Spleen (tissue), 13 donors: ENCODE measurements at places on chromosomes 1 and 21.

DNA sequence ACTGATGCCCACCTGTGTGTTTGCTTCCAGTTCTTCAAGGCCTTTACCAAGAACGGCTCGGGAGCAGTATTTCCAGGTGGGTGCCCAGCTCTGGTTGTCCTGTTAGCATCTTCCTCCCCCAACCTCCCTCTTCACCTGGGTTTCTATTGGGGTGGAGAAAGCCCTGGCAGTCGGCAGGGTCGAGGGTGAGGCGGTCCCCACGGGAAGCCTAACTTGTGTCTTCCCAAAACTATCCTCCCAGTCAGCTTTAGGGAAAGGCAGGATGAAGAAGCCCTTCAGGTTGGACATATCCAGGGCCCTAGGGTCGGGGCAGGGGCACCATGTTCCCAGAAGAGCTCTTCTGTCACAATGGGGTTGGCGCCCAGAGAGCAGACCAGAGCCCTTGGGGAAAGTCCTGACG is 20.6 kb downstream of the QSOX1 start:
- DNase-seq, result peak; percentile 41

DNA sequence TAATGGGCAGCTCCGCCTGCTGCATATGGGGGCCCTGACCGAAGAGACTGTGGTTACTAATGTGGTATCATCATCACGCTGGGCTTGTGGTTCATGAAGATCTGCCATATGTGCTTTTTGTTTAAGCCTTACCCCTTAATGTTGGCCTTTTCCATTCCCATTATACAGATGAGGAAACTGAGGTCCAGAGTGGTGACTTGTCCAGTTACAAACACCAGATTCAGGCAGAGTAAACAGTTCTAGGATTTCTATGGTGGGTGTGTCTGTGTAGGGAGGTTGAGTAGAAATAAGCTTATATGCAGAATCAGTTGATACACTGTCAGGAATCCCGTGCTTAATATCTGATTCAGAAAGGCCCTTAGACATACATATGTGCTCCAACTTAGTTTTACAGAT is 691 bp downstream of the UTP11 start:
- no peak for DNase-seq

DNA sequence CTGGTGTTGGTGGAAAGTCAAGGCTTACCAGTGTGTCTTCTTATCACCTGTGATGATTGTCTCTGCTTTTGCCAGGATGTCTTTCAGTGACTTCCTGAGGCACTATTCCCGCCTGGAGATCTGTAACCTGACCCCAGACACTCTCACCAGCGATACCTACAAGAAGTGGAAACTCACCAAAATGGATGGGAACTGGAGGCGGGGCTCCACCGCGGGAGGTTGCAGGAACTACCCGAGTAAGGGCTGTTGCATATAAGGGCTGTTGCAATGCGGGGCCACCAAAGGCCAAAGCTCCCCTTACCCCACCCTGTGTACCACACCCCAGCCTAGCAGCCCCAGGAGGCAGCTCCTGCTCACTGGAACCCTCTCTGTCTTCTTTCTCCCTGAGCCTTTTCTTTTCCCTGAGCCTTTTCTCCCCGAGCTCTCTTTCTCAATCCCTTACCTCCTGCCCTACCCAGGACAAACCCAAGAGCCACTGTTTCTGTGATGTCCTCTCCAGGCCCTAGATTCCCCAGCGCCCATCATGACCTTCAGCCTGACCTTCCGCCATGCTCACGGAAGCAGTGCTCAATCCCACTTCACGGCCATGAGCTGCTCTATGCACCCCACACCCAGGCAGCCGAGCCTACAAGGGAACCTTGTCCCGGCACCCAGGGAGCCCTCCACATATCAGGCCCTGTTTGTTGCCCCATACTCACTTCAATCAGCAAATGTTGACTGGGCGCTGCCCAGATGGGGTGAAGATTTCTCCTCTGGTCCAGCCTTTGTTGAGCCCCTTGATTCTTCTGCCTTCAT is 40.6 kb downstream of the CAPN2 start:
- DNase-seq, result peak; percentile 78

DNA sequence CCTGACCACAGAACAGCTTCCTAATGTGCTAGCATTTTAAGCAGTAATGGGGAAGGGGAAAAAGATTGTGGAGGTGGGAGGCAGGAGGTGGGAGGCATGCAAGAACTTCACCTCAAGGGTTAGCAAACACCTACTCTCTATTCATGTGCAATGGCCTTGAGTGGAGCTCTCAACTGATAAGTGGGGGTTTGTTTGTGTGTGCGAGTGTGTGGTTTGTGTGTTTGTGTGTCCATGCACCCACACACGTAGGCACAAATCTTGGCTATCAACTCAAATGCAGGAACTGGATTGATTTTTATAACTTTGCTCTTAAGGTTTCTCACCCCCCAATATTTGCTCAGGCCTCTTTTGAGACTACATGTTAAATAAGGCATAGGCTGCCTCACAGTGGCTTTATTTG is 78.6 kb downstream of the SYT6 start:
- no peak for DNase-seq

GRCh38 chr1:151327903-151328674 is 873 bp upstream of the PI4KB start:
- DNase-seq, result peak; percentile 84

DNA sequence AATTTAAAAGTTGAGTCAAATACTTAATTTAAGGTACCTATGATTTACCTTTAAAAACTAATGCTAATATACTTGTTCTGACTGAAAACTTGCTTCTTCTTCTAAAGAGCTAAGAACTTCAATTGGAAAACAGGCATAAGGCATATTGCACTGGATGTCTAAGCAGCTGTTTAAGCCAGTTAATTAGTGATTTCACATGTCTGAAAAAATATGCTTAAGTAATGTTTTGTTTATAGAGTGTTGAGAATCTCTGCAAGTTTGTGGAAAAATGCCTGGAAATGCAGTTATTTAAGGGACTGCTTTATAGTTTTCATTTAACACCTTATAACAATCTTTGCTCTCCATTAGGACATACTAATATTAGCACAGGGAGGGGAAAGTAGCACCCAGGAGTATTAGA is 28.2 kb downstream of the UBE2U start:
- DNase-seq, result no peak

GRCh38 chr1:207962716-207963426 is 51.9 kb upstream of the CD34 start:
- peak; percentile 82 for DNase-seq

DNA sequence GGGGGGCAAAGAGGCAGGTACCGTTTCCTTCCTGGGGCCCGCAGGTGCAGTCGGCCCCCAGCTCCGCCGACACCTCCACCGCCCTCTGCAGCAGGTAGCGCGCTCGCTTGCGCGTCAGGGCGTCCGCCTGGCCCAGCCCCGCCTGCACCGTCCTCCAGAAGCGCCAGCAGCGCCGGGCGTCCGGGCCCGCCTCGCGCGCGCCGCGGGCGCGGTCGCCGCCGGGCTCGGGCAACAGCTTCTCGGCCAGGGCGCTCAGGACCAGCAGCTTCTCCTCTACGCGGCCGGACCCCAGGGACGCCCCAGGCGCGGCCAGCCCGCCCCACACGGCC is 863 bp downstream of the TARBP1 start:
- DNase-seq, result peak; percentile 95

- DNase-seq, result no peak
Measured at GRCh38 chr1:66292944-66293343, 241.0 kb upstream of the SGIP1 start.

DNA sequence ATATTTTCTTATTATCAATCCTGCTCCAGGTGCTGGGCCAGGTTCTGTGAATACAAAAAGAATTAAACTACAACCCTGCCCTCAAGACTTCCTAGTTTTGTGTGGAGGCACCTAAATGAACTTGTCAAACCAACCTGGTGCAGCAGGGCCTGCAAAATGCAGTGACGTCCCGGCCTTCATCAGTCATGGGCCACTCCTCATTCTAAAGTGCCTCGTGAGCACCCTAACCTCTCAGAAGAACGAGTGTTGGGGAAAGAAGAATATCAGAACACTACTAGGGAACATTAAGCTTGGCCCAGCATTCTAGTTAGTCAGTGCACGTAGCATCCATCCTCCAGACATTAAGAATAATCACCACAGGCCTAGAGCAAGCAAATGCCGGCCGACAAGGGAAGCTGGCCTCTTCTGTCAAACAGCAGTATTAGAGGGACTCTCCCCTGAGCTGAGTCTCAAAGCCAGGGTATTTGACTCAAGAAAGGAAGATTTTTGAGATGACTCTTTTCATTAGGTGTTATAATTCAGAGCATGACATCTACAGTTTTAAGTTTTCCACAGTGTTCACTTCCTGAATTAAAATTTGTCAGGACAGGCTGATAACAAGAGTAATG is 137.9 kb downstream of the SLC45A1 start:
- DNase-seq, result no peak

- no peak for DNase-seq
Measured at GRCh38 chr1:113136476-113136875, 63.5 kb downstream of the LRIG2 start.

DNA sequence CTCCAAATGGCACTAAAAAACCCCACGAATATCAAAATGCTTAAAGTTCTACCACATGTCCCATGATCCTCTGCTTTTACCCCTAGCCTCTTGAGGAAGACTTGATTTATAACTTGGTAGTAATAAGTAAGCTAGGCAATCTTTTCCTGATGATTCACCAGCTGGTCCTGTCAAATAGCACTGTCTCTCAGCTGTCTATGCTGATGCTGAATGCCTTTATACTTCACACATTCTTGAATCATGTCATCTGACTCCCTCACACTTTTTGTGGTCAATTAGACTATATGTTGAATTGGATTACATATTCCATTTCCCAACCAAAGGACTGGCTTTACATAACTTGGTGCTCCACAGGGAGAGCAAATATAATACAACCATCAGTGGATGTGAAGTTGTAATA is 16.6 kb downstream of the C21orf91 start:
- no peak for DNase-seq

DNA sequence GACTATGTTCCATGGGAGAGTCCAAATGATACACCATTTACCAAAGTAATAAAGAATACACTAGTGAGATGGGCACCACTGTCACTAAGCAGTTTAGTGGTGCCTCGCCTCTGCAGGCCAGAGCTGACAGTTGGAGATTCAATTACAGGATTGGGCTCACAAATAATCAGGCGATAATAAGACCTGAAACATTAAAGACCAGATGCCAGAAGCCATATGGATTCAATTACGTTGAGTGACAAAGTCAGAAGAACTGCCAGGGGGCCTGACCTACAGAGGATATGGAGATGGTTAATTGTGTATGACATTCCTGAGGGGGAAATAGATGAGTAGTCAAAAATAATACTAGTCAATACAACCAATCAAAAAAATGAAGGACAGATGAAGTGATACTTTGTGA is 65.2 kb upstream of the ST6GALNAC5 start:
- DNase-seq, result no peak

DNA sequence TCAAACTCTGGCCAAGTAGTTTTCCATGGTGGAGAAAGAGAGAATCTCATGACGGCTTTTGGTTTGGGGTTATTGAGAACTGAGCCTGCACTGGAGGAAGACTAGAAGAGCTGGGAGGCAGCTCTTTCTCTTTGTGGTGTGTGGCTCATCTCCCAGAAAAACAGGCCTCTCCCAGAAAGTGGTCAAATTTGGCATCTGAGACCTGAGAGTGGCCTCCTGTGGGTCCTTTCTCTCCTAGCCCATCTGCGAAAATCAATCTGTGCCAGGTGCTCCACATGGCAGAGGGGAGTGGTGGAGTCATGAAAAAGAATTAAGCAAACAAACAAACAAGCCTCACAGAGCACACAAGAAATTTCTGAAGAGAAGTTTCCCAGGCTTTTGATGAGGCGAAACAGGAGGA is 305.0 kb downstream of the ST6GALNAC3 start:
- DNase-seq, result no peak

- no peak for DNase-seq
Measured at GRCh38 chr1:4699376-4700301, 45.2 kb downstream of the AJAP1 start.

GRCh38 chr1:213568929-213569815 is 418.6 kb upstream of the PROX1 start:
- DNase-seq, result no peak

DNA sequence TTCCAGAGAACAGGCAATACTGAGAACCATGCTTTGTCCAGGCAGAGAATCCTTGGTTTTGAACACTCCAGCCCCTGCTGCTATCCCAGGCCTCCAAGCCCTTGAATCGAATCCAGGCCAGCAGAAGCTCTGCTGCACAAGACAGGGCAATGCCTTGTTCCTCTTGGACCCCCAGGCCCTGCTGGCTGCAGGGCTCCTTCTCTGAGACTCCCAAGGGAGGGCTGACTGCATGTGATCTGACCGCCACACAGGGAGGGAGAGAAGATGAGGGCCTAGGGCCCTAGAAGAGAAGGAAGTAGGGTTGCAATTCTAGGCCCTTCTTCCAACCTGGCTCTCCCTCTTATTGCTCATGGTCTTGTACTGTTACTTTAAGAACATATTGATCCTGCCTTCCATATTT is 160.6 kb upstream of the EDN2 start:
- no peak for DNase-seq

GRCh38 chr21:45551783-45552695 is 9.8 kb upstream of the SLC19A1 start:
- DNase-seq, result peak; percentile 81

GRCh38 chr1:61322008-61322744 is 239.8 kb downstream of the NFIA start:
- DNase-seq, result no peak

DNA sequence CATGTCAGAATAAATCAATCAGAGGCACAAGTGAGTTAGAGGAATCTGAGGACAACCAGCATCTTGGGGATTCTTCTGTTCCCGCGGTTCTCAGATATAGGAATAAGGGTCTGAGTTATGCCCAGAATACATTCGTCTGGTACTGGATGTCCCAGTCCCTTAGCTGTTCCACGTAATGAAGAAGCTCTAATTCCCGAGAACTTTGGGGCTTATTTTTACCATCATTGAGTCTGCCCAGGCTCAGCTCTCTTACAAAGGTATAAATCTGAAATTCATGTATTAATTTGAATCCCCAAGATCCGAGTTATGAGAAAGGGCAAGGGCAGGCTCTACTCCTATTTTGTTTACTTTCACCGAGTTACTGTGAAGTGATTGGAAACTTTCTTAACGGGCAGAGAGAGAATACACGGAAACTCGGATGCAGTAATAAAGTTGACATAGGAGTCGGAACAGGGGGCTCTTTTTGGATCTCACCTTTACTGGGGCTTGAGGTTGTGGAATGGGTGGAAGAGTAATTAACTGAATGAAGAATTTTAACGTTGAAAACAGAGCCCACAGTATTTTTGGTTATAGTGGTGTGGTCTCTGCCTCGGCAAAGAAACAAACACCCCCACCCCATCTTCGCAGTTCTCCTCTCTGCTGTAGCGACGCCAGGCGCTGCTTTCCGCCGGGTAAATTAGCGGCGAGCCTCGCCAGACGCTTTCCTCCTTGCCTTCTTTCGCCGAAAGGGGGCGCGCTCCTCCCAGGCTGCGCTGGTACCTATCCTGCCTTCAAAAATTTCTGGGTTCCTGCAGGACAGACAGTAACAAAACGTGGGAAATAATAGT is 7.1 kb downstream of the PRRX1 start:
- DNase-seq, result no peak

GRCh38 chr1:226659641-226660040 is 79.4 kb downstream of the ITPKB start:
- peak; percentile 63 for DNase-seq

GRCh38 chr21:27831816-27832569 is 865.1 kb upstream of the ADAMTS5 start:
- no peak for DNase-seq

GRCh38 chr1:200981278-200981677 is 42.2 kb downstream of the KIF21B start:
- peak; percentile 62 for DNase-seq
